Parietal lobe (tissue), 2 donors: ENCODE measurements at places on chromosomes 2 and 18. TPM values are rescaled to one million over a fixed set of nuclear protein-coding genes. Genes with fewer than 3 reads are reported as not detected.

Gene LYG1
- total RNA-seq, result 1.6 TPM

Gene KCNG2
- 0.31 TPM for total RNA-seq

Gene GYPC
- 8.5 TPM for total RNA-seq

Gene TMEFF2
- total RNA-seq, result 36.0 TPM

Gene DUSP11
- 38.5 TPM for total RNA-seq

Gene UBR3
- total RNA-seq, result 168 TPM

Gene MARCO
- not detected for total RNA-seq

Gene DCTN1
- total RNA-seq, result 142 TPM

Gene GKN2
- total RNA-seq, result not detected

Gene SLC19A3
- total RNA-seq, result 3.1 TPM

Gene DOCK10
- 12.5 TPM for total RNA-seq

Gene GREB1
- total RNA-seq, result 3.8 TPM

Gene SPC25
- total RNA-seq, result 5.9 TPM

Gene FOXD4L1
- 0.63 TPM for total RNA-seq

Gene C2orf80
- total RNA-seq, result 21.0 TPM

Gene NTSR2
- not detected for total RNA-seq

Gene CYTIP
- 2.5 TPM for total RNA-seq

Gene RGPD4
- total RNA-seq, result not detected

Gene CD226
- 1.3 TPM for total RNA-seq

Gene OR6B2
- total RNA-seq, result not detected

Gene MCEE
- 16.9 TPM for total RNA-seq

Gene MDH1B
- total RNA-seq, result 4.7 TPM

Gene LRRC30
- not detected for total RNA-seq

Gene CRYBA2
- total RNA-seq, result not detected

Gene ZNF804A
- 24.1 TPM for total RNA-seq

Gene SLC5A7
- 1.3 TPM for total RNA-seq

Gene CLK1
- total RNA-seq, result 249 TPM

Gene ANKRD44
- total RNA-seq, result 226 TPM

Gene GCC2
- total RNA-seq, result 60.1 TPM

Gene CCDC142
- total RNA-seq, result 76.4 TPM

Gene SGPP2
- total RNA-seq, result 1.3 TPM

Gene RAPH1
- total RNA-seq, result 67.0 TPM

Gene LIMS3
- 2.5 TPM for total RNA-seq

Gene EML6
- total RNA-seq, result 23.8 TPM

Gene KANSL1L
- total RNA-seq, result 96.4 TPM

Gene ACKR3
- total RNA-seq, result 12.5 TPM

Gene HJURP
- 3.8 TPM for total RNA-seq

Gene AQP12A
- total RNA-seq, result not detected

Gene ATP5MC3
- total RNA-seq, result 42.9 TPM

Gene RTP5
- 3.1 TPM for total RNA-seq

Gene EMILIN1
- total RNA-seq, result 2.2 TPM

Gene FKBP7
- 12.5 TPM for total RNA-seq

Gene SERPINB11
- not detected for total RNA-seq

Gene AFF3
- total RNA-seq, result 153 TPM

Gene GRP
- total RNA-seq, result 18.5 TPM

Gene NOSTRIN
- total RNA-seq, result 7.2 TPM

Gene CTAGE1
- not detected for total RNA-seq

Gene ANKRD30B
- 2.2 TPM for total RNA-seq

Gene BOD1L2
- total RNA-seq, result not detected

Gene CDK5R2
- total RNA-seq, result 11.9 TPM

Gene IL1F10
- total RNA-seq, result not detected

Gene IL37
- not detected for total RNA-seq

Gene TDRD15
- not detected for total RNA-seq

Gene PCARE
- total RNA-seq, result not detected

Gene MC5R
- total RNA-seq, result 5.0 TPM

Gene GREB1L
- 0.94 TPM for total RNA-seq

Gene ATP8B1
- total RNA-seq, result 3.1 TPM
